H54 (cell line): ENCODE measurements at places on chromosomes 2 and 18.

GRCh38 chr2:137205324-137205723 is 440.0 kb downstream of the THSD7B start:
- no peak for DNase-seq

DNA sequence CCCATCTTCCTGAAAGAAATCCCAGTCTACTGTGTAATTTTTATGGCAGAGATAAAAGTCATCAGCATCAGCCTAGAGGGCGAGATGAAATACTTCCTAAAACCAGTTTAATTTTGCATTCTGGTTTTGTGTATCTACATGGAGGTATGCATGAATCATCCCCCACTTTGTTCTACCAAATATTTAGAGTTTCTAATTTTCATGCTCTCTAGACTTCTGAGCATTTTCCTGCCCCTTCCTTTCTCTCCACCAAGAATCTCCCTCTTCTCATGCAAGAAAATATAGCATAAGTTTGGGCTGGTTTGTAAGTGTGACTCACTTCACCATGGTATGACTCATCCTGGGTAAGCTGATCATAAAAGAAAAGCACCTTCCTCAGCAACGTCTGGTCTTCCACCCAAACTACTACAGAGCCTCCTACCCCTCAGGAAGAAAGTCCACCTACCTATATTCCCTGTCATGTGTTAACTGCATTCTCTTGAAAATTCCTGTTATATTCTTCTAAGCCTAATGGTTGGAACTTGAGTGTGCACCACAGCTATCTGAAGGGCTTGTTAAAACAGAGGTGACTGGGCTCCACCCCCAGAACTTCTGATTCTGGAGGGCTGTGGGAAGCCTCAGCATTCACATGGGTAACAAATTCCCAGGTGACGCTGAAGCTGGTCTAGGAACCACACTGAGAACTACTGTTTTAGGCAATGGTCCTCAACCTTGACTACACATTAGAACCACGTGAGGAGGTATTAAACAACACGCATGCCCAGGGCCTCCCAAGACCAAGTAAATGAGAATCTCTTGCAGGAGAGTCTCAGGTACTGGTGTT is 37.4 kb upstream of the RAPGEF4 start:
- DNase-seq = peak; percentile 55

DNA sequence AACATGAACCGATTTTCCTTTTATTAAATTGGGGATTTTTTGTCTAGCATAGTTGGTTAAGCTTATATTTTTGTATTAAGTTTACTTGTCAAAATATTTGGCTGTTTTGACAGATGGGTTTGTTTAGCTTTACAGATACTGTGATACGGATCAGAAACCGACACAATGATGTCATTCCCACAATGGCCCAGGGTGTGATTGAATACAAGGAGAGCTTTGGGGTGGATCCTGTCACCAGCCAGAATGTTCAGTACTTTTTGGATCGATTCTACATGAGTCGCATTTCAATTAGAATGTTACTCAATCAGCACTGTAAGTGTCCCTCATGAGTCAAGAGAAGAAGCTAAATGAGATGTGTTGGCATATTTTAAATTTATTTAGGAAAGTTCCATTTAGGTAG is 8.5 kb downstream of the PDK1 start:
- DNase-seq = no peak

GRCh38 chr2:106073678-106074406 is 120.3 kb downstream of the UXS1 start:
- DNase-seq = no peak

DNA sequence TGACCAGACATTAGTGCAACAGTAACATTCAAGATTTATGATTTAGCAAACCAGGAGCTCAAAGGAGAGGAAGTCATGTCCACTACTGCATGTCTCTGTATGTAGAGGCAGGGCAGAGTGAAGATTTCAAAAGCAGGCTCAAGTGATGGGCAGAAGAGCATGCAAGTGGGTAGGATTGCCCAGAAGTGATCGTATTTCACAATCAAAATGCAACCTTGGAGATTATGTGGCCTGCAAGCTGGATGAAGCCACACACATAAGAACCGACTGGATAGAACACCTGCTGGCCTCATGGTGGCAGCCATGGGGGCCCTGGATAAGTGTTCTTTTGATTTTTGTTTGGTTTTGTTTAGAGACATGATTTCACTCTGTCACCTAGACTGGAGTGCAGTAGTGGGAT is 286.8 kb upstream of the RAB12 start:
- no peak for DNase-seq

DNA sequence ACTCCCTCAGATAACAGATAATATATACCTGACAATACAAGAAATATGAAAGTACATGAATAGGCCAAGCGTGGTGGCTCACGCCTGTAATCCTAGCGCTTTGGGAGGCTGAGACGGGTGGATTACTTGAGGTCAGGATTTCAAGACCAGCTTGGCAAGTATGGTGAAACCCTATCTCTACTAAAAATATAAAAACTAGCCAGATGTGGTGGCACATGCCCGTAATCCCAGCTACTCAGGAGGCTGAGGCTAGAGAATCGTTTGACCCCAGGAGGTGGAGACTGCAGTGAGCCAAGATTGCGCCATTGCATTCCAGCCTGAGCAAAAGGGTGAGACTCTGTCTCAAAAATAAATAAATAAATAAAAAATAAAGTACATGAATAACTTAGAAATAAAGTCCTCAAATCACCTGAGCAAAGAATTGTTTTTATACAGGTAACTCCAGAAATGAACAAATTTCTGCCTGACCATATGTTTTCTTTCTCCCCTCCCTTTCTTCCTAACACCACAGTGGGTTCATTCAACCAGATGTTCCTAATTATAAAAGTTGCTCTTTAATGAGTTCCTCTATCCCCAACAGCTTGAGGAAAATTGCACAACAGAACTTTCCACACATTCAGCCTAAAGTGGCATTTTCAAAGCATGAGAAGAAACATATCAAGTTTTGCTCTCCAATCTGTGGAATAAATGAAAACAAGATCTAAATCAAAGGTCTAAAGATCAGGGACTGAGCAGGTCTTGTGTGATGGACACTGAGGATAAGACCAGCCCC is 33.6 kb upstream of the AP1S3 start:
- no peak for DNase-seq
